Activated CD8-positive, alpha-beta T cell treated with anti-CD3 and anti-CD28 coated beads, Interleukin-2, amount 10 ng/mL, durations not matched to agents 7 days and 5 days (primary cell): ENCODE measurements at places on chromosomes 11 and 22. TPM values are rescaled to one million over a fixed set of nuclear protein-coding genes. Genes with fewer than 3 reads are reported as not detected.
A peak's percentile ranks its signal among the peaks of the same experiment; 100 is the strongest.

DNA sequence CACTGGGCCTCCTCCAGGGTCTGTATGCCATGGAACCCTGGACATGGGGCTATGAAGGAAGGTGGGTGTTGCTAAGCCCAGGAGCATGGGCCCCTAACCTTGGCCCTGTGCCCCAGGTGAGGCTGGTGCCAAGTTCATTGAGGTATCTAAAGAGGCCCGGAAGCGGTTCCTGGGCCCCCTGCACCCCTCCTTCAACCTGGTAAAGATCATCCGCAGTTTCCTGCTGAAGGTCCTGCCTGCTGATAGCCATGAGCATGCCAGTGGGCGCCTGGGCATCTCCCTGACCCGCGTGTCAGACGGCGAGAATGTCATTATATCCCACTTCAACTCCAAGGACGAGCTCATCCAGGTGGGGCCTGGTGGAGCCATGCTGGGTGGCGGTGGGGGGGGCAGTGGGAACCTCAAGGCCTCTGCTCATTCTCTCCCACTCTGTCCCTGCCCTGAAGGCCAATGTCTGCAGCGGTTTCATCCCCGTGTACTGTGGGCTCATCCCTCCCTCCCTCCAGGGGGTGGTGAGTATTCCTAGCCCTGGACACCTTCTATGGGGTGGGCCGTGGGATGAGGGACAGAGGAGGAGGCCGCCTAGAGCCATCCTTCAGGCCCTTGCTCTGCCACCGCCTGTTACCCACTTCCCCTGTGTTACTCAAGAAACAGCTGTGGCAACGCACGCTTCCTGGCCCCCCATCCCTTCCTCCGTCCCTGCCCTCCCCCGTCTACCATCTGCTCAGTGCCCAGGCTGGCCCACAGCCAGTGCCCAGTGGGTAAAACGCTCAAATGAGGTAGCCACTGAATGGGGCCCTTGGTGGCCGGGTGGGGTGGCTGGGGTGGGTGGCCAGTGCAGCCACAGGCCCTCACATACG lies 3.0 kb downstream of the PNPLA2 start:
- DNase-seq: no peak

- DNase-seq: no peak
Observed at GRCh38 chr11:27868709-27869108, 168.5 kb upstream of the BDNF start.

GRCh38 chr11:133896028-133896427 lies 50.7 kb upstream of the SPATA19 start:
- peak; percentile 18 for DNase-seq

GRCh38 chr22:44622147-44622427 lies 79.9 kb upstream of the PRR5 start:
- DNase-seq: peak; percentile 57

DNA sequence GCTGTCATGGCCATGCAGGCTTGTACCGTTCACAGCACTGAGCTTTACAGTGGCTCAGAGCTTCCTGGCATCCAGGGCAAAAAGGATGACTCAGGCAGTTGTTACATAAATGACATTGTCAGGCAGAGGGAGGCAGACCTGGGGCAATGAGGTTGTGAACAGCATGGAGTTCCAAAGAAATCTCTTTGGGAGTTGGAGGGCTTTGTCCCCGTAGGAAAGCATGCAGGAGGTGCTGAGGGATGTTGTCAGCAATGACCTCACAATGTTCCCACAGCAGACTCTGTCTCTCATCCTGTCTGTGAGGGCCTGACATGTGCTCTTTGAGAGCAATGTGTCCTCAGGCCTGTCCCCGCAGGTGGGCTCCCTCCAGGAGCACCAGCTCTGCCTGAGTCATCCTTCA lies 25.9 kb upstream of the PDE2A start:
- DNase-seq: no peak

DNA sequence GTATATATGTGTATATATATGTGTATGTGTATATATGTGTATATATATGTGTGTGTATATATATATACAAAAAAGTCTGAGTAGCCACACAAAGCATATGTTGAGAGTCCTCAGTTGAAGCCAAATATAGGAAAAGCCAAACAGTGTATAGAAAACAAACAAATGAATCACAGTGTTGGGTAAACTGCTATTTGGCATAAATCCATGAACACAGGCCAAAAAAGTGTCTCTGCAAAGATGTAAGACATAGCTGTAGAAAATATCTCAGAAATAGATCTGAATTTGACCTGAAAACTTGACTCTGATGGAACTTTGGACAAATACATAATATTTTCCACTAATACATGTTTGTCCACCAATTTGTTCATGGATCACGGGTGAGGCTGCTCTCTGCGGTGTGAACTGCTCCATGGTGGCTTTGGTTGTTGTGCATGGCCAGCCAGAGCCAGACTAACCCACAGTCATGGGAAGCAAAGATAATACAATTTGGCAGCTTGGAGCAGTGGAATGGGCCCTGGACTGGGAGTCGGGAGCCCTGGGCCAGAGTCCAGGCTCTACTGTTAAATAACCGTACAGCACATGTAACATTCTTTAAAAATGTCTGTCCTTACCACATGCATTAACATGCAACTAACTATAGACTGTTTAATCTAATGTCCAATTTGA lies 76.9 kb upstream of the EED start:
- no peak for DNase-seq

POU2AF1 gene
- total RNA-seq: 1.7 TPM

DNA sequence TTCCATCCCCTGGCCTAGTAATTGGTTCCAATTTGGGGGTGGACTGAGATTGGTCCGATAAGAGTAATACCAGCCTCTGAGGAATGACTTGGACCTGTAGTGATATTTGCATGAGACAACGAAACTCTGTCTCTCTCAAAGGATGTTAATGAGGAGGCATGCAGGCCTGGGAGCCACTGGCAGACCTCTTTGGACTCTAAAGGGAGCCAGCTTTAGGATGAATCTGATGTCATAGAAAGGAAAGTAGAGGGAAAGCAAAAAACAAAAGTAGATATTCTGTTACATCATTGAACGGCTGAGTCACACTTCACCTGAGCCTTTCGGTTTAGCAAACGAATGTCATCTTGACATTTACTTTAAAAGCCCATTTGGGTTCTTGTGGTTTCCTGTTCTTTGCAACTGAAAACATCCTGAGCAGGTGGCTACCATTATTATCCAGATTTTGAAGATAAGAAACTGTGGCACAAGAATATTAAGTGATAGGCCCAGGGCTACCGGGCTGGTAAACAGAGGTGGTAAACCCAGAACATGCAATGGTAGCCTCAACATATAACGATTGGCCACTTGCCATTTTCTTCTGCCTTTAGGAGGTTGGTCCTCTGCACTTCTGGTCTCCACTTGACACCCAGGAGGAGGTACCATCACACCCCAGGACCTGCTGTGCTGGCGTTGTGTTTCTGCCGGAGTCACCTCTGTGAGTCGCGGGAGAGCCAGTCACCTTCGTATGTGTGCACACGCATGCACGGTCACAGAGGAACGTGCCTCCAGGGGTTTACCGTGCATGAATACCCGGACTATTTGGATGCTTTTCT lies 42.7 kb downstream of the RTL6 start:
- DNase-seq: peak; percentile 61

C11orf87 gene
- not detected for total RNA-seq

PDXP gene
- total RNA-seq: 31.5 TPM

OR5B21 gene
- total RNA-seq: 0.26 TPM

GRCh38 chr11:6378640-6378989 lies 11.7 kb upstream of the SMPD1 start:
- DNase-seq: no peak

ENTHD1 gene
- 0.11 TPM for total RNA-seq

- DNase-seq: no peak
Observed at GRCh38 chr22:30841273-30841672, 127.3 kb downstream of the MORC2 start.

GRCh38 chr22:20781272-20781990 lies 7.5 kb downstream of the SERPIND1 start:
- no peak for DNase-seq

OR52N4 gene
- 0.71 TPM for total RNA-seq

DNA sequence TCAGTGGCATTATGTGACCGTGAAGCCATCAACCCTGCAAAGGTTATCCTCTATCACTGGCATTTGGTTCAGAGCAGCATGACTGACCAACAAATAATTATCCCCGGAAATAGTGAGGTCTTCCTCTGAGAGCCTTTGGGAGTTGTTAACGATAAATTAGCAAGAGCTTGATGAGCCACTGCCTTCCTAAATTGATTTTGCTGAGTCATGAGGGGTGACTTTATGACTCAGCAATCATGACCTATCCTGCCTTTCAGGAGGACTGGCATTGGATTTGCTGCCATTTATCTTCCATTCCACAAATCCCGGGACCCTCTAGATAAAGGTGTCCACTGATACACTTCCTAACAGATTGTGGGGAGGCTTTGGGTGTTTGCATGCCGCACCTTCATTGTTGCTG lies 80.8 kb upstream of the MTNR1B start:
- no peak for DNase-seq

- no peak for DNase-seq
Observed at GRCh38 chr11:62033191-62034035, 66.0 kb upstream of the FTH1 start.

DNA sequence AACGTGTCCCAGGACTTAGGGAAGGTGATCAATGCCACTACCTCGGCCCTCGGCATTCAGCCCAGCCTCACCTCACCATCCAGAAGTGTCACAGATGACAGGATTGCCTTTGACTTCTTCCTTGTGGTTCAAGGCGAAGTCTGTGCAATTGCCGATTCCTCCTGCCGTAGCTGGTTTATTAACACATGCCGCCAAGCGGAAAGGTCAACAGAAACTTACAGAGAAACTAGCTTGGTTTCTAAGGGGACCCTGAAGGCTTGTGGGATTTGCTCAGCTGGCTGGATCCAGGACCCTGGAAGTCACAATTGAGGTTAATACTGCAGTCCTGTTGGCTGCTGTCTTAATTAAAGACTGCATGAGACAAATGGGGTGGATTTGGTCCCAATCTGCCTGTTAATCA lies 65.6 kb downstream of the SHANK2 start:
- no peak for DNase-seq

VSIG10L2 gene
- total RNA-seq: not detected

- no peak for DNase-seq
Observed at GRCh38 chr11:133122256-133122655, 410.0 kb downstream of the OPCML start.

- DNase-seq: no peak
Observed at GRCh38 chr22:40635940-40636379, 559 bp downstream of the MRTFA start.

DNA sequence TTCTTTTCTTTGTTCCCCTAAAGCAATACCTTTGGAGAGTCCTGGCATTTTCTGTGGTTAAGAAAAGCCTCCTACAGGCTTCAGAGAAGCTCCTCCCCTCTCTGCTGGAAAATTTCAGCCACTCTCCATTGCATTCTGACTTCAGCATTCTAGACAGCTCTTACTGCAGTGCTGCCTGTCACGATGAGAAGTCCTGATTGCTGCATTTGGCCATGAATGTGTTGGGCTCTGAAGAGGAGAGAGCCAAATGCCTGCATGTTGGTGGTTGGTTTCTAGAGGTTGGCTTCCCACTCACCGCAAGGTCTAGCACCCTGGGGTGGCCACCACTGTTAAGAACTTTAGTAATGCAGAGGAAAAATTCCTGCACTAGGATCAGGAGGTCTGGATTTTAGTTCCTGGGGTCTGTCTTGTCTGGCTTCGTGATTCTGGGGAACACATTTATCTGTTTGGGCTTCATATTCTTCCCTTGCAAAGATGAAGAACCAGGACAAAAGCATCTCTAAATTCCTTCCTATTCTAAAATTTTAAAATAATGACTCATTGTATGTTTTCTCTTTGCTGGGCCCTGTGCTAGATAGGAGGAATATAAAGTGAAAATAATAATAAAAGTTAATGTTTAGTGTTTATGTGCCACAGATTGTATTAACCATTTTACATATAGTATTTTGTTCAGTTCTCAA lies 38.1 kb downstream of the COA4 start:
- no peak for DNase-seq

DNA sequence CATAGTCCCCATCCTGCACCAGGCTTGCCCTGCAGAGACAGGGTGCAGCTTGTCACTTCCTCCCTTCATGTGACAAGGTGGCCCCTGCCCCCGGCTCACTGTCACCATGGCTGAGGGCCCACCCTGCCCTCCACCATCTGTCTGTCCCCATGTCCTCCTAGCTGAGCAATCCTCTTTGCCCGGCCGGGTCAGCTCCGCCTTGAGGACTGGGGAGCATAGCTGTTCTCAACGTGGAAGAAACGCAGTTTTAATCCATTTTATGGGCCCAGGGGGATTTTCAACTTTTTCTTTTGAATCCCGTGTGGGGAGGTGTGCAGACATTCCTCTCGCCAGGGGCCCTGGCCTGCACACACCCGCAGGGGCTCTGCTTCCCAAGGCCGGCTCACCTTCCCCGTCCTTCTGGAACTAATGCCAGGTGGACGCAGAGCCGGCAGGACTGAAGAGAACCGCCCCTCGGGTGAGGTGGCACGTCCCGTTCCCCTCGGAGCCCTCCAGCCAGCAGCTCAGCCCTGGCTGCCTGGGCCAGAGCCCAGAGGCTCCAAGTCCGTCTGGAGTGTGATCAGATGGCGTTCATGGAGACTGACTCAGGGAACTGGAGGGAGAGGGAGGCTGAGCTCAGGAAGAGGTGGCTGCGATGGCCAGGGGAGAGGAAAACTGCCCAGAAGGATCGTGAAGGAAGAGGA lies 1108.7 kb downstream of the BRD1 start:
- DNase-seq: no peak

GRCh38 chr22:39748877-39749276 lies 144.7 kb downstream of the ENTHD1 start:
- no peak for DNase-seq

GRCh38 chr22:35622191-35622913 lies 5.2 kb upstream of the MB start:
- no peak for DNase-seq

- DNase-seq: no peak
Observed at GRCh38 chr11:104529213-104529612, 365.3 kb upstream of the PDGFD start.

DNA sequence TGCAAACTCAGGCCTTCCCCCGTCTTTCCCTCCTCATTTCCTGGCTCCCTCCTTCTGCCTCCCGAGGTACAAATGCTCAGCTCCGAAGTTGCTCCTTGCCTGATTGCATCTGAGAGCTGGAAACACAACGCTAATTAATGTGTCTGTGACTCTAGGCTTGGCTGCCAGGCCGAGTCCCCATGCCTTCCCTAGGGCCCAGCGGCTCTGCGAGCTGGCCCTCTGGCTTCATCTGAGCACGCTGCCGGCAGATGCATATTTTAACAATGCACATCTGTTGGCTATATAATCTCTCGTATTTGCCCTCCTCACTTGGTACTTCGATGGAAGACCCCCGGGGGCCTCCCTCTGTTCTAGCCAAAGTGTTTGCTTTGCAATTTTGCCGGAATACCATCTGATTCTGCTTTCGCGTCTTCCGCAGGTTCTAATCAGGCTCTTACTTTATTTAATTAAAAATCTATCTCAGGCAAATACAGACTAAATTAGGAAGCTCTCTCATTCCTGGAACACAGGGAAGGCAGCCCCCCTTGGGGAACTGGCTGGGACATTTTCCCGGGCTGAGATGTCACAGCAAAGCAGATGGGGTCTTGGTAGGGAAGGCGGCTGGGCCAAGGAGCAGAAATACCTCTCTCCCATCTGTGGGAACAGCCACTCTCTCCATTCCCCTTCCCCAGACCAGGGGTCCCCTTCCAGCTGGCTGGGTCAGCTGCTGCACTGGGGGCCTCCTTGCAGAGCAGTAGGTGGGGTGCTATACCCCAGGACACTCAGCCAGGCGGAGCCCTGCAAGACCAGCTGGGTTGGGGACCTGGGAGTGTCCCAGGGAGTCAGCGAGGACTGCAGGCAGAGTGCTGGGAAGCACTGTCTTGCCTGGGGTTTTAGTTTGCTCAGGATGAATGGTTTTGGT lies 162.8 kb downstream of the ST3GAL4 start:
- DNase-seq: no peak

GRCh38 chr11:69018924-69019323 lies 5.9 kb upstream of the MRGPRF start:
- no peak for DNase-seq
